Left colon (tissue), 2 donors: ENCODE measurements at places on chromosomes 13 and 19.

- no peak for DNase-seq
Observed at GRCh38 chr13:35836446-35836845, 294.7 kb downstream of the DCLK1 start.

DNA sequence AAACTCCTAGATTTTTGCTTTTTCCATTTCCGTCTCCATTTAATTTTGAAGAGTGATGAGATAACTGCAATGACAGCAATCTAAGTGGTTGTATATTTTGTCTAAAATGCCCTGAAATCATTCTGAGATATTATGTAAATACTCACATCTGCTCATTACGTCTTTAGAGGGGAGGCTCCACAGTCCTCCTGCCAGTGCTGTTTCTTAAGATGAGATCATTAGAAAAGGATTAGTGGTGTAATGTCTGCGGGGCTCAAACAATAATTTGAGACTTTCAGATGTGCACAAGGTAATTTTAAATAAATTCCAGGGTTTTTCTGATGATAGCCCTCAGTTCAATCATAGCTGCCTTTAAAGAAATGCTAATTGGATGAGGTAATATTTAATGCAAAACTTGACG is 437.9 kb downstream of the FOXO1 start:
- no peak for DNase-seq

DNA sequence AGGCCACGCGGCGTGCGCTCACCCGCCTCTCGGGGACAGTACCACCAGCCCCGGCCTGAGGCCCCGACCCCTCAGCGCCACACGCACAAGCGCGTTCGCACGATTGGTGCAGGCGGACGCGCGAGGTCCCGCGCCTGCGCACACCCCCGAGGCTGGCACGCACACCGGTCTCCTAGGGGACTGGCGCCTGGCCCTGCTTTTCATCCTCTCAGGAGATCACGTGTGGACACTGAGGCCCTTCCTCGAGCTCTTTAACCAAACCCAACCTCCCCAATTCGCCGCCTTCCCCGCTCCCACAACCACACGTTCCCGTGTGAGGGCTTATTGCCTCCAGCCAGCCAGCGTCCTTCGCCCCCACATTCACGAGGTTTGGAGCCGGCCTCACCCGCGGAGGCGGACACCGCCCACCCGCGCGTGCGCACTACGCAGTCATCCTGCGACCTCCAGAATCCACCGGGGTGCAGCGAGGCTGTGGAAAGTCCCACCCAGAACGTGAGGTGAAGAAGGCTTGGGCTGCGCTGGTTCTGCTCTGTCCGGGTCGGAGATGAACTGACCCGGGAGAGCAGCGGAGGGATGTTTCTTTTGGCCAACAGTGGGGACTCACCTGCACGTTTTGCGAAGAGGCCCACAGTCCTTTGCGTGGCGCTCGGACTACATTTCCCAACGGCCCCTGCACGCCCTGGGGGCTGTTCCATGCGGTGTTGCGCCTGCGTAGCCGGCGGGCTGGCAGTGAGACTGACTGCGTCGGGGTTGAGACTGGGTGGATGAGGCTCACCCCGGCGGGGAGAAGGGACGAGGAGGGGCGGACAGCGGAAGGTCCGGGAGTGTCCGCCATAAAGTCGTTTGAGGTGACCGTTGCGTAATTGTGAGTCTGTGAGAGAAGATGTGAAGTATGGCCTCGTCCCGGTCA is 539 bp upstream of the ZNF667 start:
- peak; percentile 81 for DNase-seq

DNA sequence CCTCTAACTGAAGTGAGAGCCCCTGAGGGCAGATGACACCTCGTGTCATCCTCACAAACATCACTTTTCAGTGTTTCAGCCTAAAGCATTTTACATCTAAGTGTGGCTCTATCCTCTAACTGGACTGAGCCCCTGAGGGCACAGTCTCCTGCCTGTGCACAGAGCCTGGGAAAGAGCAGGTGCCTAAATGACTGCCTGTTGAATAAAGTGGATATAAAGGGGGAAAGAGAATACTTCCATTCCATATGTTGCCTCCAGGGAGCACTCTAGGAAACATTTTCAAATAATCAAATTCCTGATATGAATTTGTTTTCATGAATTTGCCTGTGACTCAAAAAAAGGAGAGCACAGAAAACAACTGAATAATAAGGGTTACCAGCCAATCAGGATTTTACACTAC is 32.2 kb downstream of the CNMD start:
- no peak for DNase-seq

DNA sequence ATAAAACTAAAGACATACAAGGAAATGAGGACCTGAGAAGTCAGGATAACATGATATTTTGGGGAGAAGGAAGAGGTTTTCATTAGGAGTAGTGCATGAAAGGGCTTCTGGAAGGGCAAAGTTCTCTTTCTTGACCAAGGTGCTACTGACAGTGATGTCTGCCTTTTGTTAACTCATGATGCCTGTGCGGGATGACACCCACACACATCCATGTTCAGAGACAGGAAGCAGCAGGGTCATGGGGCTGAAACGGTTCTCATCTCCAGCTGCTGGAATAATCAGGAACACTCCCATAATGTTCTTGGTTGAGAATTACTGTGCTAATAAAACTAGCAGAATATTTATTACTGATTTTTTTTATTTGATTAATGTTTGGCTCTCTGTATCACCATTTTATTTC is 29.1 kb downstream of the KCNC3 start:
- no peak for DNase-seq

GRCh38 chr13:40776681-40777165 is 5.7 kb upstream of the MRPS31 start:
- peak; percentile 36 for DNase-seq

- DNase-seq = peak; percentile 82
Observed at GRCh38 chr19:3061182-3062161, 823 bp downstream of the TLE5 start.

GRCh38 chr13:109913936-109914510 is 127.6 kb upstream of the IRS2 start:
- no peak for DNase-seq

DNA sequence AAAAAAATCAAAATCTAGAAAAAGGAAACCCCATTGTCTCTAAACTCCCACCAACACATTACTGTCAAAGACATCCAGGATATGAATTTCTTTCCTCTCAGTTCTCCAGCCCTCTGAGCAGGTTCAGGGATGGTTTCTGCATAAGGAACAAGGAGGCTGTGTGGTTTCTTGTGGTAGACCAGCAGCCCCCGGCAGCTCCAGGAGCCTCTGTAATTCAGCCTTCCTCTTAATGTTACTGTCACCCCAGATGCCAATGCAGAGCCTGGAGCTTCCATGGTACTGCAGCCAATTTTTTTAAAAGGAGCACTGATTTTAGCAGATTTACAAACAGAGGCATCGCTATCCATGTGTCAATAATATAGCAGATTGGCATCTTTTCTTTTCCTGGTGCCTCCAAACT is 100.6 kb upstream of the FAM216B start:
- no peak for DNase-seq
